Activated naive CD4-positive, alpha-beta T cell treated with anti-CD3 and anti-CD28 coated beads, Interleukin-2, amount 50 U/mL, for 16 hours (primary cell): ENCODE measurements at places on chromosomes 1 and 21.

DNA sequence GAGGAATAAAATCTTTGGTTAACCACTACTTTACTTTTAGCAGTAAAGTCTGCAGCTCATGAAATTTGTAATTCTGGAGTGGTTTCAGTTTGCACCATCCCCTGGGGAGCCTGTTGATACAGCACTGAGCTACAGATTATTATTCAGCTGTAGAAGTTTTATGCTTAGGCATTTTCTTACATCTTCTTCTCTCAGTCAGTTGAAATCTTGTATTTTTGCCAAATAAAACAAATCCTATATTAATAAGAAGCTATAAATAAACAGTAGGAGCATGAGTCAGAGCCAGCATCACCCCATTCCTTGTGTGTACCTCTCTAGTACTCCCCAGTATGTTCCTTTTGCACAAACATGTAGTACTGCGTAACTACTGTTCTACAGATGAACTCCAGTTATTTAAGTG, 118.9 kb downstream of the ATF6 start:
- no peak for DNase-seq

- peak; percentile 72 for DNase-seq
Measured at GRCh38 chr1:204363335-204364114, 3.8 kb upstream of the PLEKHA6 start.

DNA sequence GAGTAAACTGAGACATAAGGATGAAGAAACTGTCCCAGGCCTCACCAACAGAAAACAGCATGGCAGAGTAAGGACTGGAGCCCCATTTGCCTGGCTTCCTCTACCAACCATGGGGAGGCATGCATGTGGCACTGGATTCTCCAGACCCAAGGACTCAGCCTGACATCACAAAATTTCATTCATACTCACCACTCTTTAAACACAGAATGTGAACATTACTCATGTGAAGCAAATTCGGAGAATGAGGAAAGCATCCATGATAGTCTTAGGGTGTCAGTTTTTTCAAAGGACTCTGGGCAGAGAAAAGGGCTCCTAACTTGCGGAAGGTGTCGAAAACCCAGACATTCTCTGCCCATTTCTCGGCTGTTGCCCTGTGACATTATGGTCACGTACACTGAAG, 83.9 kb downstream of the PCNX2 start:
- no peak for DNase-seq

DNA sequence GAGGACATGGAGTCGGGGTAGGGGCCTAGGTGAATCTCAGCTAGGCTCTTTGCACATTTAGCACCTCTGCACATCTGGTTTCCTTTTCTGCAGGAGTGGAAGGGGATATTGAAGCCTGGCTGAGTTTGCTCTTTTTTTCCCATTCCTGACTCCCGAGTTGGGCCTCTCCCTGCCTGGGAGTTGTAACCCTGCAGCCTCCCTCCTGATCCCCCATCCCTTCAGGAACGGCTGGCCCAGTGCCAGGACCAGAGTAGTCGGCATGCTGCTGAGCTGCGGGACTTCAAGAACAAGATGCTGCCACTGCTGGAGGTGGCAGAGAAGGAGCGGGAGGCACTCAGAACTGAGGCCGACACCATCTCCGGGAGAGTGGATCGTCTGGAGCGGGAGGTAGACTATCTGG, 836 bp downstream of the OLFML3 start:
- DNase-seq: no peak

DNA sequence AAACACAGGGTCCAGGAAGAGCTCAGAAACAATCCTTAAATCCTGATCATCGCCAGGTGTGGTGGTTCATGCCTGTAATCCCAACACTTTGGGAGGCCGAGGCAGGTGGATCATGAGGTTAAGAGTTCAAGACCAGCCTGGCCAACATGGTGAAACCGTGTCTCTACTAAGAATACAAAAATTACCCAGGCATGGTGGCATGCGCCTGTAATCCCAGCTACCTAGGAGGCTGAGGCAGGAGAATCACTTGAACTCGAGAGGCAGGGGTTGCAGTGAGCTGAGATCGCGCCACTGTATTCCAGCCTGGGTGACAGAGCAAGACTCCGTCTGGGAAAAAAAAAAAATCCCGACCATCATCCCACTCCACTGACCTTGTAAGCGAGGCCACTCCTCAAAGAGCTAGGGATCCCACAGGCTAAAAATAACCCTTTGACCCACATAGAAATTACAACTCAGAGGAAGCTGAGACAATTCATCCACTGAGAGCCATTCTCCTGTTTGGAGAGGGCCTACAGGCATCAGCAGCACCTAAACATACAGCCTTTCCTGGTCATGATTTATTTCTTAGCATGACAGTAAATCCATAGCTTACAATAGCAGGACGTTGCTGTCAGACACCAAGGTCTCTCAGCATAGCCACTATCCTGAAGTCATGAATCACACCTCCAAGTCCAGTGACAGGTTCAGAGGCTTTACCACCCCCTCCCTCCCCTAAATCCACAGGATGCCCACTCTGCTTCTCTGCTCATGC, 66.7 kb downstream of the TGFBR3 start:
- no peak for DNase-seq

- DNase-seq: no peak
Measured at GRCh38 chr1:223645903-223646302, 19.6 kb downstream of the CAPN8 start.
